ENCODE measurements at places on chromosomes 13 and 19. TPM values are rescaled to one million over a fixed set of nuclear protein-coding genes. Genes with fewer than 3 reads are reported as not detected.

DNA sequence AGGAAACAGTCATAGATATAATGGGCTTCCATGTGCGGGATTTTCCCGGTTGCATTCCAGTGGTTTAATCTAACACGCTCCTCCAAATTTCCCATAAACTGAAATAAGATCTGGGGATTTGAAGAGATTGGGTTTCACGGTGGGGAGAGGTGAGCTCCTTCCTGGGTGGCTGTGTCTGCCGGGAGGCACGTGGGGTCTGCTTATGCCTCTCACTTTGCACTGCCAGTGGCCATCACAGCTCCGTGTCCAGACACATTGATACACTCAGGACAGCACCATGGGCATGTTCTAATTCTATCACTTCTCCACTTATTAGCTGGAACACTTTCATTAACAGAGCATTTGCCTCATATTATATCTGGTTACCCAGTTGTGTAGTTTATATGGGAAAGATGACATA, 73.4 kb downstream of the SOX1 start:
- peaks cover 5% of the 10 kb centered on the region for H3K27me3 ChIP-seq
- H3K36me3 ChIP-seq, result no peaks in the 10 kb centered on the region
- H3K4me1 ChIP-seq, result no peaks in the 10 kb centered on the region

DNA sequence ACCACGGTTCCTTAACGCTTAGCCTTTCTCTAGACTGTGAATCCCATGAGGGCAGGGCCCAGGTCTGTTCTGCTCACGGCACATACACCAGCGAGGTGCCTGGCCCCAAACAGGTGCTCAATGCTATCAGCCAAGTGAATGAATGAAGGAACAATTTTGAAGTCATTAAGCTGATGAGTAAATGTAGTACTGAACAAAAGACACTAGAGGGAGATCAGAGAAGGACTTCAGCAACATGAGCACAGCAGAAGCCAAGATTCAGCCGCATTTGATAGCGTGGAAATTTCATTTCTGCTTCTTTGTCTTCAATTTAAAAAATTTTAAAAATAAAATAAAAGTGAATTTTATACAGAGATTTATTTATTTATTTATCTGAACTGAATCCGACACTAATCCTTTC, 20.1 kb upstream of the MYO16 start:
- DNase-seq, result no peak
- H3K27me3 ChIP-seq, result no peaks in the 10 kb centered on the region
- no peaks in the 10 kb centered on the region for H3K36me3 ChIP-seq
- no peaks in the 10 kb centered on the region for H3K4me1 ChIP-seq

GRCh38 chr19:39401549-39402345, 4.9 kb upstream of the ZFP36 start:
- H3K27me3 ChIP-seq, result no peaks in the 10 kb centered on the region
- peaks cover 74% of the 10 kb centered on the region for H3K4me1 ChIP-seq
- H3K4me3 ChIP-seq, result peak overlapping the region; percentile 9
- peak; percentile 99 for DNase-seq
- H3K27ac ChIP-seq, result peak overlapping the region; percentile 96

The IGFLR1 gene
- polyA plus RNA-seq, result 3.8 TPM

- no peaks in the 10 kb centered on the region for H3K36me3 ChIP-seq
- no peaks in the 10 kb centered on the region for H3K27me3 ChIP-seq
- no peak for DNase-seq
- no peaks in the 10 kb centered on the region for H3K4me1 ChIP-seq
- no peak overlapping the region for H3K27ac ChIP-seq
Measured at GRCh38 chr19:30703645-30704044, 331.5 kb downstream of the ZNF536 start.

GRCh38 chr13:86174622-86175021, 375.4 kb upstream of the SLITRK6 start:
- no peaks in the 10 kb centered on the region for H3K4me1 ChIP-seq
- no peaks in the 10 kb centered on the region for H3K27me3 ChIP-seq
- H3K36me3 ChIP-seq, result no peaks in the 10 kb centered on the region
- no peak for DNase-seq
- no peak overlapping the region for H3K4me3 ChIP-seq

DNA sequence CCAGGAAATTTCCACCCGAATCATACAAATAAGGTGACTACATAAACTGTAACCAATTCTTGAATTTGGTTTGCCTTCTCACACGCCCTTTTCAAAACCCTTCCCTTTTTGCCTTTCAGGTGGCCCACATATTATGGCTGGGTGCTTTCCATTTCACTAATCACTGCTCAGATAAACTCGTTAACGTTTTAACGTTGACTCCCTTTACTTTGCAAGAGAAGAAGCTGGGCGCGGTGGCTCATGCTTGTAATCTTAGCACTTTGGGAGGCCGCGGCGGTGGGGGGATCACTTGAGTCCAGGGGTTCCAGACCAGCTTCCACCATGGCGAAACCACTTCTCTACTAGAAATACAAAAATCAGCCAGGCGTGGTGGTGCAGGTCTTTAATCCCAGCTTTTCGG, 19.8 kb upstream of the ZNF91 start:
- peak overlapping the region; percentile 67 for H3K27ac ChIP-seq
- no peaks in the 10 kb centered on the region for H3K36me3 ChIP-seq
- peaks cover 11% of the 10 kb centered on the region for H3K4me1 ChIP-seq
- DNase-seq, result no peak

DNA sequence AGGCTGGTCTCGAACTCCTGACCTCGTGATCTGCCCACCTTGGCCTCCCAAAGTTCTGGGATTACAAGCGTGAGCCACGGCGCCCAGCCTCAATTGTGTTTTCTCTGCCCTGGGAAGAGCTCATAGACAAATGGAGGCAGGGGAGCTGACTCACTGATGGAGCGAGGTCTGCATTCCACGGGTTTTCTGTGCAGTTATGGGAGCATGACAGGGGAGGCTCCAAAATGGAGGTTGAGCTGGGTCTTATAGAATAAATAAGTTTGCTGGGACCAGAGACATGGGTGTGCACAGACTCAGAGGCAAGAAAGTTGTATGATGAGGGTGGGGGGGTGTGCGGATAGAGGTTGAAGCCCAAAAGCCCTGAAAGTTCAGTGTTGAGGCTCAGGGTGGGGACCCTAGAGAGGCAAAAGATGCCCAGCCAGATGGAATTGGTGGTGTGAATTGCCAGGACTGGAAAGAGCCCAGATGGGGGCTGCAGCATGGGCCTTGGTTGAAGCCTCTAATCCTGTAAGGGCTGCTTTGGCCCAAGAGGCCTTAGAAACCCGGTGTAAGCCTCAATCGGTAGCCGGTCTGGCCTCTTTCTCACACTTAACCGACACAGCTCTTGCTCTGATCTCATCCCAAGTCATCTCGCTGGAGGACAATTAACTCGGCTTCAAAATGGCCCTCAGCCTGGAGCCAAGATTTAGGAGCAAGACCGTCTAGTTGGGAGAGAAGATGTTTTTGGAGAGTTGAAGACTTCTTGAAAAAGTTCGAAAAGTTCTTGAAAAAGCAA, 1.9 kb downstream of the TPM4 start:
- H3K27me3 ChIP-seq, result no peaks in the 10 kb centered on the region
- peaks cover 23% of the 10 kb centered on the region for H3K4me1 ChIP-seq
- H3K27ac ChIP-seq, result peak overlapping the region; percentile 79
- peak overlapping the region; percentile 76 for H3K4me3 ChIP-seq

The MZF1 gene
- 39.0 TPM for polyA plus RNA-seq

DNA sequence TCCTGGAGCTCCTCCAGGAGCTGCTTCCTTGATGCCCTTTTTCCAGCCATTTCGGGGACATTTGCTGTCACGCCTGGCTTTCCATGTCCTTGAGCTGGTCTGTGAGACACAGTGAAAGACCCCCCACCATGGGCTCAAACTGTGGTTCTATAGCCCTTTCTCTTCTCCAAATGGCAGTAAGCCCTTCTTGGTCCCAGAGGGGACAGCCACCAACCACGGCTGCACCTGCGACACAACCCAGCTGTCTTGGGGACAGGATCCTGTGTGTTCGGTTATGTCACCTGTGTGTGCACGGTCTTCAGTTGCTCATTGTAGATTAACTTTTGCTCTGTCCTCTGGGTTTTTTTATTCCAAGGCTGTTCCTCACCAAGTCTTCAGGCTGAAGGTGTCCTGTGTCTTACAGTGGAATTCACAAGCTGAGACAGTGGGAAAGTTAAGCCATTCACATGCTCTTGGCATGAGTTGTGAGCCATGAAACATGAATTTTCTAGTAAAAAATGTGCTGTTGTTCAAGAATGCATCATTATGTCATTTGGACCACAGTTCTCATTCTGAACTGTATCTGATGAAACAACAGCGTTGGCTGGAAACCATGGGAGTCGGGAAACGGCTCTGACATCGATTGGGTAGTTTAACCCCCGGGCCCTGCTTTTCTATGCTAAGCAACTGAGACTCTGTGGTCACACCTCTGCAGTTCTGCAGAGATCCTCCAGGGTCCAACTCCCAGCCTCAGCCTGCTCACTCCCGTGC, 129.5 kb upstream of the MCF2L start:
- peaks cover 86% of the 10 kb centered on the region for H3K36me3 ChIP-seq
- no peaks in the 10 kb centered on the region for H3K27me3 ChIP-seq
- no peaks in the 10 kb centered on the region for H3K4me1 ChIP-seq
- H3K27ac ChIP-seq, result no peak overlapping the region
- H3K4me3 ChIP-seq, result no peak overlapping the region
- DNase-seq, result no peak

DNA sequence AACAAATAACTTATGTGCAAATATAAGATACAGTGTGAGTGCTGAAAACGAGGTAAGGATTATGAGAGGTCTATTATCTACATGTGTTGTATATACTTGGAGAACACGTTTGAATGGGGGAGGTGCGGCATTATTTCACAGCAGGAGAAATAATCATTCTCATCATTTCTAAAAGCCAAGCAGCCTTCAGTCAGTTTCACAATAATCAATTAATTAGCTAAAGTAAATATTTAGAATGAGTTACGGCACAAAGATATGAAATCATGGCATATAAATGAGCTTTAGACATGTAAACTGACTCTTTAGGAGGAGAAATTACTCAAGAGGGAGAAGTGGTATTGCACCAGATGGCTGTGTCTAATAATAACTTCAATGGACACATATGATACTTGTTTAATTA, 366.6 kb downstream of the DNAJC15 start:
- no peak overlapping the region for H3K27ac ChIP-seq
- H3K36me3 ChIP-seq, result no peaks in the 10 kb centered on the region
- no peaks in the 10 kb centered on the region for H3K27me3 ChIP-seq
- H3K4me1 ChIP-seq, result peaks cover 9% of the 10 kb centered on the region
- no peak overlapping the region for H3K4me3 ChIP-seq

GRCh38 chr19:14487370-14488125, 8.4 kb downstream of the GIPC1 start:
- DNase-seq, result no peak
- H3K27ac ChIP-seq, result no peak overlapping the region
- H3K4me3 ChIP-seq, result no peak overlapping the region
- H3K36me3 ChIP-seq, result peaks cover 27% of the 10 kb centered on the region
- no peaks in the 10 kb centered on the region for H3K27me3 ChIP-seq

The YIPF2 gene
- 48.6 TPM for polyA plus RNA-seq

DNA sequence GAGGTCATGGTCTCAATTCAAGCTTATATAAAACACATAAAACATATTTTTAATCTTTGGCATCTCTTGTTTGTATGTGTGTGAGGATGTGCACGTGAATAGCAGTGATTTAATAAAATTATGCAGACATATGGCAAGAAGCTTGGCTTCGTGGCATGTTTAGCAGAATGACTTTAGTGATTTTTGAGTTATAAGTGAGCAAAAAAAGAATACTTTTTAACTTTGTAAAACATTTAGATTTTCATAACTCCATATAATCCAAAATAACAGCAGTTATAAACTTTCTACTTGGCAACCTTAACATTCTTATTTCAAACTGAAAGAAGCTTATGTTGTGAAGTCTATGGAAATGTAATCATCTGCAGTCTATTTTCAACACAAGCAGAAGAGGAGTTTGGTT, 120.6 kb downstream of the SLITRK1 start:
- no peak overlapping the region for H3K27ac ChIP-seq
- H3K27me3 ChIP-seq, result no peaks in the 10 kb centered on the region

- no peak for DNase-seq
- H3K27ac ChIP-seq, result no peak overlapping the region
- no peaks in the 10 kb centered on the region for H3K27me3 ChIP-seq
- no peaks in the 10 kb centered on the region for H3K4me1 ChIP-seq
Measured at GRCh38 chr13:77554069-77554468, 18.6 kb downstream of the SCEL start.

DNA sequence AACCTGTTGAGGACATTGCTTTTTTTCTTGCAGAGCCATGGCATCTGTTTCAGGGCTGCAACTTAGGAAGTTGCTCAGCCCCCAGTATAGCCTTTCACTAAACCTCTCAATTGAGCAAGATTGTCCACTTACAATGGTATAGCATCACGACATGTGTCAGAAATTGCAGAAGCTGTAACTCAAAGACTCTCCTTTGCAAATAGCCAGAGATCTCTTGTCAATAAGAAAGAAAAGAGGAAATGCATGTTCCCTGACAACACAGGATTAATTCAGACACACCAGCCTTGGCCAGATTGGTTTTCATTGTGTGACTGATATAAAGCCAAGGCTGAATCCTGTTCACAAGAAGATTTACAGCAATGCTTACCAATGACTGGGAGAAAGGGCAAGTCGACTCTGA, 38.7 kb upstream of the CYSLTR2 start:
- DNase-seq, result no peak
- no peaks in the 10 kb centered on the region for H3K36me3 ChIP-seq
- H3K27ac ChIP-seq, result no peak overlapping the region
- no peaks in the 10 kb centered on the region for H3K4me1 ChIP-seq
- H3K4me3 ChIP-seq, result no peak overlapping the region
- H3K27me3 ChIP-seq, result no peaks in the 10 kb centered on the region

GRCh38 chr13:112910016-112910415, 59.0 kb upstream of the MCF2L start:
- no peaks in the 10 kb centered on the region for H3K27me3 ChIP-seq
- H3K36me3 ChIP-seq, result no peaks in the 10 kb centered on the region
- peaks cover 9% of the 10 kb centered on the region for H3K4me1 ChIP-seq
- H3K4me3 ChIP-seq, result no peak overlapping the region
- DNase-seq, result no peak

DNA sequence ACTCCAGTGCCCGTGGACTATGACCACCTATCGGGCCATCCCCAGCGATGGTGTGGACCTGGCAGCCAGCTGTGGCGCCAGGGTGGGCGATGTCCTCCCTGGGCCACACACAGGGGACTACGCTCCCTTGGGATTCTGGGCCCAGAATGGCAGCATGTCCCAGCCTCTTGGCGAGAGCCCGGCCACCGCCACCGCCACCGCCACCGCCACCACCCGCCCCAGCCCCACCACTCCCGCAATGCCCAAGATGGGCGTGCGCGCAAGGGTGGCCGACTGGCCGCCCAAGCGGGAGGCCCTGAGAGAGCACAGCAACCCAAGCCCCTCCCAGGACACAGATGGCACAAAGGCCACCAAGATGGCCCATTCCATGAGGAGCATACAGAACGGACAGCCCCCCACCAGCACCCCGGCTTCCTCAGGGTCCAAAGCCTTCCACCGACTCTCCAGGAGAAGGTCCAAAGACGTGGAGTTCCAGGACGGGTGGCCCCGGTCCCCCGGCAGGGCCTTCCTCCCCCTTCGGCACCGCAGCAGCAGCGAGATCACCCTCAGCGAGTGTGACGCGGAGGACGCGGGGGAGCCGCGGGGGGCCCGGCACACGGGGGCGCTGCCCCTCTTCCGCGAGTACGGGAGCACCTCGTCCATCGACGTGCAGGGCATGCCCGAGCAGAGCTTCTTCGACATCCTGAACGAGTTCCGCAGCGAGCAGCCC, 142.3 kb downstream of the DPF1 start:
- H3K27me3 ChIP-seq, result no peaks in the 10 kb centered on the region
- no peak overlapping the region for H3K27ac ChIP-seq
- H3K4me1 ChIP-seq, result no peaks in the 10 kb centered on the region
- no peak for DNase-seq
- peaks cover 39% of the 10 kb centered on the region for H3K36me3 ChIP-seq

The SBK2 gene
- polyA plus RNA-seq, result 0.66 TPM
